ENCODE measurements at places on chromosomes 11 and 22.

DNA sequence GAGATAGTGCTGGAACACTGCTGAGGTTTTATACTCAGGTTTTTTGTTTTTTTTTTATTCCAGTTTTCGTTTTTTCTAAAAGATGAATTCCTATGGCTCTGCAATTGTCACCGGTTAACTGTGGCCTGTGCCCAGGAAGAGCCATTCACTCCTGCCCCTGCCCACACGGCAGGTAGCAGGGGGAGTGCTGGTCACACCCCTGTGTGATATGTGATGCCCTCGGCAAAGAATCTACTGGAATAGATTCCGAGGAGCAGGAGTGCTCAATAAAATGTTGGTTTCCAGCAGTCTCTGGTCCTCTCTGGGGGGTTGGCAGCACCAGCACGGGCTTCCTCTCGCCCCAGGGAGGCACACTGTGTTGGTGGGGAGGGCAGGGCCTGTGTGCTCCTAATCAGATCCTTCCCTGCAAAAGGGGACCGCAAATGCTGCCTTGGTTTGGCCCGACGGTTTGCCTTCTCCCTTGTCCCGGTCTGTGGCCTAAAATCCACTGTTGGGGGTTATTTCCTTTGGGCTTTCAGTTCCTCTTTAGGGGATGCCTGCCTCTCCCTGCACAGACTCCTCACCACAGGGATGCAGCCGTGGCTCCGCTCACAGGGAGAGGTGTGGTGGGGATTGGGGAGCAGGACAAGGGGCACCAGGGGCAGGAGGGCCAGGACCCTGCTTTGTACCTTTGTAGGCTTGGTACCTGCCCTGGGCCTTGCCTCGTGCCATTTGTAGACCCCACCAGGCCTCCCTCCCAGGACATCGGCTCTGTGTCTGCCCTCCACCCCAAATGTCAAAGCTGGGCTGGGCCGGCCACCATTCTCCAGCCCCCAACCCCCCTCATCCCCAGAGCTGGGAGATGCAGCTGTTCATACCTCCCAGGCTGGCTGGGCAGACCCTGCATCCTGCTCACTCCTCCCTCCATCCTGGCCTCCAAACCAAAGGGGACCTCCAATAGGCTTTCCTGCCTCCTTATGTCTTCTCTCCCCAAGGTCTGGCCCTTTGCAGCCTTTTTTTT, 13.5 kb downstream of the MCAT start:
- DNase-seq: no peak

GRCh38 chr11:79925570-79925969, 484.7 kb upstream of the TENM4 start:
- DNase-seq: no peak

DNA sequence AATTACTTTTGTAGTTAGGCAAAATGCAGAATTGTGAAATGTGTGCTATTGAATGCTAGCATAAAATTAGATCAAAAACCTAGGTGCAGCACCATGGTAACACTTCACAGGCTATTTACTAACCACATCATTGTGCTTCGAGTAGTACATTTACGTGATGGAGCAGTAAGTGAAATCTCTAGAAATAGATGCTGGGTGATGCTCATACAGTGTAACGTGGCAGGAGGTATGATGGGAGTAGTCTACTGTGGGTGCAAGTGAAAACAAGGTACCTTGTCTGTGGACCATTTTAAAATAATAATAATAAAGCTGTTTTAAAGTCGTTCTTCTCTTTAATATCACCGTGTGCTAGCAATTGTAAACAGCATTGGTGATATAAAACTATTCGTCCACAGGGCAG, 132.3 kb downstream of the DYNC2H1 start:
- DNase-seq: no peak

GRCh38 chr22:47221840-47222615, 459.6 kb downstream of the TBC1D22A start:
- DNase-seq: no peak

DNA sequence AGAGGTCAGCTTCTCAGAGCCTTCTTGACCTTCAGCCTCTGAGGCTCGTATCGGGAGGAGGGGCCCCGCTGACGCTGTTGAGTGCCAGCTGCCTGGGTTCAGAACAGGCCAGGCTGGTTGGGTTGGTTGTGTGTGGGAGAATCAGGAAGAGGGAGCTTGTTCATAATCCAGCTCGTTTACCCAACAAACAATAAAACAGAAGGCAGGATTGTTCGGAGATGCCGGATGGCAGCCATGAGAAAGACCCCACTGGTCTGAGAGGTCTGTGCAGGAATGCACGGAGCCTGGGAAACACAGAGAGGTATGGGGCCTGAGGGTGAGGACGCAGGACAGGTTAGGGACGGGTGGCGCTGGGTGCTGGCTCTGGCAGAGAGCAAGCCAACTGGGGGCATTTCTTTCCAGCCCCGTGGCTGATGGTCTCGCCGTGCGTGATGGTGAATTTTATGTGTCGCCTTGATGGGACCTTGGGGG, 31.6 kb upstream of the SHANK2 start:
- no peak for DNase-seq

DNA sequence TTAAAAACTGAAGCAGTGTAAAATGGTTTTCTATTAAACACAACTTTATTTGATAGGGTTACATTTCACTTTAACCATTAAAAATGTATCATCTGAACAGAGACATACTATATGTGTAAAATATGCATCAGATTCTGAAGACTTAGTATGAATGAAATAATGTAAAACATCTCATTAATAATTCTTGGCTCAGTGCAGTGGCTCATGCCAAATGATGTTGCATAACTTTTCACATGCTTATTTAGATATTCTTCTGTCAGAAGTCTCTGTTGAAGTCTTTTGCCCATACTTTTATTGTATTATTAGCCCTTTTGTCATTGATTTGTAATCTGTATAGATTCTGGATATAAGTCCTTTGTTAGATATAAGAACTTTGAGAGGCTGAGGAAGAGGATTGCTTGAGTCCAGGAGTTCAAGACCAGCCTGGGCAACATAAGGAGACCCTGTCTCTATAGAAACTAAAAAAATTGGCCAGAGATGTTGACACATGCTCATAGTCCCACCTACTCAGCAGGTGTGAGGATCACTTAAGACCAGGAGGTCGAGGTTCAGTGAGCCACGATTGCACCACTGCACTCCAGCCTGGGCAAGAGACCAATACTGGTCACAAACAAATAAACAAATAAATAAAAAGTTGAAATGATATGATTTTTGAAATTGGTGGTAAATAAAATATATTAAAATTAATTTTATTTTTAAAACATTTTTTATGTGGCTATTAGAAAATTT, 73.8 kb upstream of the PARVA start:
- no peak for DNase-seq

DNA sequence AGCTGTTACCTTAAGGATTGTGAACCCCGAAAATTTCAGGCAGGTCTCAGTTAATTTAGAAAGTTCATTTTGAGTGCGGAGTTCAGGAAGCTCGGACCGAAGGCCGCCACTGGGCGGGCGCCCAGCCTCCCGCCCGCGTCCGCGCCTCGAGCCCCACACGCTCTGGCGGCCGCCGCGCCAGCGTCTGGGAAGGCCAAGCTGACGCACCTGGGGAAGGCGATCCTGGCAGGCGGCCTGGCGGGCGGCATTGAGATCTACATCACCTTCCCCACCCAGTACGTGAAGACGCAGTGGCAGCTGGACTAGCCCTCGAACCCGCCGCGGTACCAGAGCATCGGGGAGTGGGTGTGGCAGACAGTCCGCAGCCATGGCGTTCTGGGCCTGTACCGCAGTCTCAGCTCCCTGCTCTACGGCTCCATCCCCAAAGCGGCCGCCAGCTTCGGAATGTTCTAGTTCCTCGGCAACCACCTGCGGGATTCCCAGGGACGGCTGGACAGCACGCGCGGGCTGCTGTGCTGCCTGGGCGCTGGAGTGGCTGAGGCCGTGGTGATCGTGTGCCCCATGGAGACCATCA, 79.5 kb downstream of the CCDC83 start:
- no peak for DNase-seq

DNA sequence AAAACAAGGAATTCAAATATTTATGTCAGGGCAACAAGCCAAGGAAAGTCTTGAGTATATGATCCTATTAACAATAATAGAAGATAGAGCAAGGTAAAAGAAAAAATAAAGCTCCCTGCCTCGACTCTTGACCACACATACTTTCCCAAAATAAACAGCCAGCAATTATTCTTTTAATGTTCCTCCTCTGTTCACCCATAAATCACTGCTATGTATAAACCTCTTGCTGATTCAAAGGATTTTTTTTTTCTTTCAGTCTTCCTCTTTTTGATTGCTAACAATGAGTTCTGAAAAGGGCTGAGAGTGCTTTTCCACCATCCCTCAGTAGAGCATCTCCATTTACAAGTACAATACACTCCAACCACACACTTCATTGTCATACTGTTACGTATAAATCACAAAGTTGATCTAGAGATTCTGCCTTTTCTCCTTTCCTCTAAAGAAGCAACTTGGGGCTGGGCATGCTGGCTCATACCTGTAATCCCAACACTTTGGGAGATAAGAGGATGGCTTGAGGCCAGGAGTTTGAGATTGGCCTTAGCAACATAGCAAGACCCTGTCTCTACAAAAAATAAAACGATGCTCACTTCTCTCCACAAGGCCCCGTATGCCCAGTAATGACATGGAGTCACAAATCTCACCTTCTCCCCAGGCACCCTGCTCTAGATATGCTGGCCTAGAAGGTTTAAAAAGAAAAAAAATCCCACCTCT, 24.0 kb downstream of the RAB30 start:
- no peak for DNase-seq
